ENCODE measurements at places on chromosomes 1 and 21.
A peak's percentile ranks its signal among the peaks of the same experiment; 100 is the strongest.

- DNase-seq = no peak
These were observed 104.9 kb downstream of the EPHB2 start for GRCh38 chr1:22815421-22816066.

DNA sequence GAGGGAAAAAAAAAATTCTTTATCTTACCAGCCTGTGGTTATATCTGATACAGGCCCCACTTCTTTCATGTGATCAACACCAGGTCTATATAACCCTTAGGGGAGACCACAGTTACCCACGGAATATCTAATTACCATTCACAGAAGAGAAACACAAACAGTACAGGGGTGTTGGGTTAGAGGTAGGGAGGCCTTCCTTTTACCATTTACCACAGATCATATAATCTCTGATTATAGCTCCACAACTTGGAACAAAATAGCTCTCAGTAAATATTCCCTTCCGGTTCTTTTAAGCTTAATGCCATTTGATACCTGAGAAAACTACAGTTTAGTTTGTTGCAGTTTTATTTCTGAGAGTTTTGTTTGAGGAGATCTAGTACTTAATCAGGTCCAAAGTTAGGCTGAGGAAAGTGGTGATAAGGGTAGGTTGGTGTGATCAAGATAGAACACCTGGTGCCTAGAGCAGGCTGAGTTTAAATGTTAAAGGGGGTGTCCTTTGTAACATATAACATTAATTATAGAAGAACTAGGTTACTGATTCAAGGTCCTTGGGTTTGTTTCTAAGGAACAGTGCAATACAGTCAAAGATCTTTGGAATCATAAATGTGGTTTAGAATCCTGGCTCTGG is 14.1 kb downstream of the EPB41 start:
- DNase-seq = no peak

- DNase-seq = no peak
These were observed 11.1 kb upstream of the SLC30A1 start for GRCh38 chr1:211589782-211590721.

GRCh38 chr1:192914696-192915095 is 105.9 kb downstream of the RGS2 start:
- DNase-seq = no peak

DNA sequence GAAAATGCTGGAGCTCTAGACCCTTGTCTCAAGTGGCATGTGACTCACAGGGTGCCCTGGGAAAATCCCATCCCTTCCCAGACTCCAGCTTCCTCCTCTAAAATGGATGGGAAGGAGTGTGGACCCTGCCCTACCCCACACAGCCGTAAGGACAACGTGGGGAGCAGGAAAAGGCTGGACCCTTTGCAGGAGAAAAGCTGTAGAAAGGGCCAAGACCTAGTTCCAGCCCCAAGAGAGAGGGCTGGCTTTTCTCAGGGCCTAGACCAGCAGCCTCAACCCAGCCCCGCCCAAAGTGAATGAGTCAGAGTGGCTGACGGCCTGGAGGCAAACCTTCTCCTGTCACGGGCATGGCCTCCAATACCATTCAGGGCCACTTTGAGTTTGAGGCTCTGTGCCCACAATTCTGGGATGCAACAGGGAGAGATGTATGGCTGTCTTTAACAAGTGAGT is 1.1 kb downstream of the LAMB3 start:
- peak; percentile 36 for DNase-seq

DNA sequence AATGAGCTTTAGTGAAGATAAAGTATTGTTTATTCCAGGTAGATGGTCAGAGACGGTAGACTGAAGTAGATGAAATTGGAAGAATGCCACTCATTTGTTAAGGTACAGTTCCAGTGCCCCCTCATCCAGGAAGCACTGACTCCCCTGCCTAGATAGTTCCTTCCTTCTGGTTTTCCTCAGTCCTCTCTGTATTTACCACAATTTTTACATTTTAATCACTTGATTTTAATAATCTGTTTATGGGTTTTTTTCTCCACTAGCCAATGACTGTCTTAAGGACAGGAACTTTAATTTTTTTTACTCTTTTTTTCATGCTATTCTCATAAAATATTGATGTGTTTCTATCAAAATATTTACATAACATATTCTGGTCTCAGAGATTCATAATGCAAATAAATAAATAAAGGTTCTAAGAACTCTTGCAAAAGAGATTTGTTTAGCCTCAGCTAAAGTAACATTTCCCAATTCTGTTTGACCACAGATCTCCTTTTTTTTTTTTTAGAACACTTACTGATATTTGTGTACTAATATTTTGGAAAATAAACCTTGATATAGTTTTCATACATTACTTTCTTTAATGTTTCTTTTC is 651.6 kb downstream of the PLPP3 start:
- DNase-seq = no peak

GRCh38 chr1:110617589-110617988 is 11.4 kb upstream of the KCNA2 start:
- no peak for DNase-seq

- DNase-seq = no peak
These were observed 57.3 kb upstream of the SSBP3 start for GRCh38 chr1:54463259-54464030.

DNA sequence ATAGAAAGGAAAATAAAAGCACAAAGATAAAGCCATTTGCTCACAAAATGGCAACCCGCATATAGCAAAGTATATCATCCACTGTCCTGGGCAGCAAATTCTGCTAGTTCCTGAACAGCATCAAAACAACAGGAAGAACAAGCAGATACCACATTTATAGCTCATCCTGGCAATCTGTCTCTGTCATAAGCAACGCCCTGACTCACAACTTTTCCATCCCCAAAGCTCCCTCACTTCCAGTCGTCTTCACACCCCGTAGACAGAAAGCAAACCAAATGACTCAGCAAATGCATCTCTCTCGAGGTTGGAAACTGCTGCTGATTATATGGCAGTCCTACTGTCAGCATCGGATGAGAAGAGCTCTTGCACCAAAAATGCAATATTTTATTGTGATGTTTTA is 65.8 kb downstream of the AK5 start:
- no peak for DNase-seq

- peak; percentile 13 for DNase-seq
These were observed 80.6 kb upstream of the SLFNL1 start for GRCh38 chr1:41101950-41102607.

- DNase-seq = no peak
These were observed 33.8 kb upstream of the CSF3R start for GRCh38 chr1:36516372-36517010.

GRCh38 chr1:19768353-19769210 is 31.1 kb downstream of the TMCO4 start:
- no peak for DNase-seq

- no peak for DNase-seq
These were observed 395.5 kb downstream of the USP25 start for GRCh38 chr21:16125274-16125673.

Measured in GOT3 (cell line).